Esophagus muscularis mucosa (tissue), 4 donors: ENCODE measurements at places on chromosomes 1 and 21. TPM values are rescaled to one million over a fixed set of nuclear protein-coding genes. Genes with fewer than 3 reads are reported as not detected.

NT5C1A gene
- total RNA-seq, result not detected

NKAIN1 gene
- not detected for total RNA-seq

LCE6A gene
- not detected for total RNA-seq

DNA sequence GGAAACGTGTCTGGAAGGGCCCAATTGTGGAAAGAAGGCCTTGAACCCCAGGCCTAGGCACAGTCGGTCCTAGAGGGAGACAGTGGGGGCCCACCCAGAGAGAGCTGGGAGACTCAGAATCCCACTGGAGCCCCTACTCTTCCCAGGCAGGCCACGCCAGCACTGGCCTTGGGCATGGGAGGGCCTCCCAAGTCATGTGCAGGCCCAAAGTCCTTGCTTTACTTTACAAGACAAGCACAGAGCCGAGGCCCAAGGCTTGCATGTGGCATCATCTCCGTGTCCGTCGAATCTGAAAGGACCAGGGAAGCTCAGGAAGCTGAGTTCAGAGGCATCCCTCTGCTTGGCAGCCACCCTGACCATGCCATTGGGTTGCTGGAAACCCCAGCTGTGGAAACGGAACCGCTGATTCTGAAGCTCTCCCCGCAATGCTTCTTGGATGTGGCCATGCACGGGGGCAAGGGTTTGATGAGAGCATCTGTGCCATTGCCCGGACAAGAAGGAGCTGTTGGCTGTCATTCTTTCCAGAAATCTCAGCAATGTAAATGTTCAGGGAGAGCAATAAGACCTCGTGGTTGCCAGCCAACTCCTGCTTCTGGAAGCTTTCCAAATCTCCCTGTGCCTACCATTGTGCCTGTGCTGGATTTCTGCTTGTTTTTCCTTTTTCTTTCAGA is 32.8 kb downstream of the ABCG1 start:
- no peak for DNase-seq
